ENCODE measurements at places on chromosomes 1 and 21.
A peak's percentile ranks its signal among the peaks of the same experiment; 100 is the strongest.

DNA sequence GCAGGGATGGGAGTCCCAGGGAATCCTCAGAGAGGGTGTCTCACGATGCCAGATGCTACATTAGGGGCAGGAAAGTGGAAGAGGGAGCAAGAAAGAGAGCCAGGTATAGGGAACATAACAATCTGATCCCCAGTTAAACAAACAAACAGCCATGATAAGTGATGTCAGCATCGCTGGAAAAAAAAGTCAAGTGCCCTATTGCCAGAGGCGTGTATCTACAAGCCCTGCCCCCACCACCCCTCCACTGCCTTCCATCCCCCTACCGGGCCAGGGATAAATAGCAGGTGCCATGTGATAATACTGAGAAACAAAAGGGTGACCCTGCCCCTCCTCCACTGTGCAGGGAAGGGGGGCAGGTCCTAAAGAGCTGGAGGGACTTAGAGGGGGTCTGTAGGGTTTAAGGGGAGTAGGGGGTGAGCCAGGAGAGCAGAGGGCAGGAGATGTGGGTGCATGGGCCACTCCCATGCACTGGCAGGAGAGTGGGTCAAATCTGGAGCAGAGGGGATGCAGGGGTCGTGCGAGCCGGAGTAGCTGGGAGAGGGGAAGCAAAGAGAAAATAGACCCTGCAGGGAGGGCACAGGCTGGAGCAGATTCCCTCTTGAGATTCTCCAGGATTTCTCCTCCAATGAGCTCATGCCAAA lies 3.4 kb downstream of the SLC26A9 start:
- DNase-seq, result peak; percentile 95

- peak; percentile 52 for DNase-seq
These were observed 30.5 kb downstream of the KCNC4 start for GRCh38 chr1:110240476-110241210.

DNA sequence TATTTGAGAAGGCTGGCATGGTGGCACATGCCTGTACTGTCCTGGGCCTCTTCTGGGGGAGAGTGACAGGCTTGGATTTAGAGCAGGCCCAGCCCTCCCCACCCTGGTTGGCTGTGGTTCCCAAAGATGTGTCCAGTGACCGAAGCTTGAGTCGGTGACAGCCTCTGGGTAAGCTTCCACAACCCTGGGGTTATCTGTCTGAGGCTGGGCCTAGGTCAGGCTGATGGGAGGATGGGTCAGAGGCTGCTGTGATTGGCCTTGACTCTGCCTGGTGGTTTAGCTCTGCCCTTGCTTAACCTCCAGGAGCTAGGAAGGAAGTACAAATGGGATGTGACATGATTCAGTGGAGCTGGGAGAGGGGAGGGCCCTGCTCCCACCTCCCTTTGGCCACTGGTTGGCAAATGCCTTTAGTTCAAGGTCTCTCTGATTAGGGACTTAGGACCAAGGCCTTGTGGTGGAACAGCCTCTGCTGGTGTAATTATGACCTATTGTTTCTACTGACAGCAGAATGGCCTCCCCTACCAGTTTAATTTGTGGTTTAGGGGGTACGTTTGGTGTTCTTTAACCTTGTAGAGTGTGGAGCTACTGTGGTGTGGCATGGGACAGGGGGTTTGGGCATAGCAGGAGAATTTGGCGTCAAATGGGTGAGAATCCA lies 16.6 kb downstream of the NUDC start:
- no peak for DNase-seq

GRCh38 chr1:213122514-213122929 lies 71.5 kb downstream of the RPS6KC1 start:
- DNase-seq, result peak; percentile 63

DNA sequence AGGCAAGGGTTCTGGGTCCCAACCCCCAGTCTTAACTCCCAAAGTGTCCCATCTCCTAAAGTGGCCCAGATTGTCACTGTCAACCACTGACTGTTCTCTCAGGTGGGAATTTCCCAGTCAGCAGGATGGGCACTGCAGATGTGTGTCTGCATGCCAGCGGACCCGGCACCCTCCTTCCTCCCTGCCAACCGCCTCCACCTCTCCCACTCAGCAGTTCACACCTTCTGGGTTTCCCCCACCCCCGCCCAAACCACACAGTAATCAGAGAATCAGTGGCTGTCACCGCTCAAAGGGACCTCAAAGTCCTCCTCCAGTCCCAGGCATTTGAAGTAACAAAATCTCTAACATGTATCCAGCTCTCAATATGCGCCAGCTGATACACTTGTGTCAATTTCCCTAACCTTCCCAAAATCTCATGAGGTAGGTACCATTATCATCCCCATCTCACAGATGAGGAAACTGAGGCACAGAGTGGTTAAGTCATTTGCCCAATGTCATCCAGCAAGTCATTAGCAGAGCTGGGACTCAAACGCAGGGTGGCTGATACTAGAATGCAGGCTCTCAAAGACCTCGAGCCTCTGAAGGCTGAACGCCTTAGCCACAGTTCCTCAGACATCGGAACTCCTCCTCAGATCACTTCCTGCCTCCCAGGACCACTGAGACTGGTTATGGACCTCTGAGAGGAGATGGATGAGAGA lies 4.8 kb downstream of the RUNX3 start:
- no peak for DNase-seq

GRCh38 chr1:202316186-202316585 lies 25.6 kb downstream of the UBE2T start:
- DNase-seq, result no peak

- no peak for DNase-seq
These were observed 1239.3 kb downstream of the MRPL39 start for GRCh38 chr21:24367936-24368335.

DNA sequence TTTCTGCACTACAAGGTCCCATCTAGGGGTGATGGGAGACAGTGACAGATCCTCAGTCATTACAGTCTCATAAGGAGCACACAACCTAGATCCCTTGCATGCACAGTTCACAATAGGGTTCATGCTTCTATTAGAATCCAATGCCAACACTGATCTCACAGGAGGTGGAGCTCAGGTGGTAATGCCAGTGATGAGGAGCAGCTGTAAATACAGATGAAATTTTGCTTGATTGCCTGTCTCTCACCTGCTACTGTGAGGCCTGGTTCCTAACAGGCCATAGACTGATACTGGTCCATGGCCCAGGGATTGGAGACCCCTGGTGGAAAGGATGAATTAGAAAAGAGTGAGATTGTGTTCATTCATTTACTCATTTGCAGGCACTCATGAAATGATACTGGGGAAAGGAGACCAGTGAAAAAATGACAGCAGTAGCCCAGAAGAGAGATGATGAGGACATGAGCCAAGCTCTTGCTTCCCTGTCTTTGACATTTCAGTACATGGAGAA lies 251.6 kb upstream of the DUSP10 start:
- no peak for DNase-seq

DNA sequence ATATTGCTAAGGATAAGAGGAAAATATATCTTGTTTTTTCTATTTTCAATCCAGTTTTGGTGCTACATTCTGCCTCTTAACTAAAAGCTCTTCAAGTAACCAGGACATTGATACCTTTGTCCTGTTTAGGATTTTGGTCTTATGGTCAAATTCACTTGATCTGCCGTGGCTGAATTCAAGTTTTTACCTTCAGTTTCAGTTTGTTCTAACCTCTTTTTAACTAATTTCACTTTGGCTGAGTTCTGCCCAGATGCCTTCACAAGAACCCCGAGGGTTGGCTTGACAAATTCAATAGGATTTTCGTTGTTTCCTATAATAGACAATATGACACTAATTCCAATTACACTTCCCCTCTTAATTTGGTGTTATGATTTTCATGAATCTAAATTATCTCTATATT lies 84.5 kb upstream of the C1orf21 start:
- no peak for DNase-seq

DNA sequence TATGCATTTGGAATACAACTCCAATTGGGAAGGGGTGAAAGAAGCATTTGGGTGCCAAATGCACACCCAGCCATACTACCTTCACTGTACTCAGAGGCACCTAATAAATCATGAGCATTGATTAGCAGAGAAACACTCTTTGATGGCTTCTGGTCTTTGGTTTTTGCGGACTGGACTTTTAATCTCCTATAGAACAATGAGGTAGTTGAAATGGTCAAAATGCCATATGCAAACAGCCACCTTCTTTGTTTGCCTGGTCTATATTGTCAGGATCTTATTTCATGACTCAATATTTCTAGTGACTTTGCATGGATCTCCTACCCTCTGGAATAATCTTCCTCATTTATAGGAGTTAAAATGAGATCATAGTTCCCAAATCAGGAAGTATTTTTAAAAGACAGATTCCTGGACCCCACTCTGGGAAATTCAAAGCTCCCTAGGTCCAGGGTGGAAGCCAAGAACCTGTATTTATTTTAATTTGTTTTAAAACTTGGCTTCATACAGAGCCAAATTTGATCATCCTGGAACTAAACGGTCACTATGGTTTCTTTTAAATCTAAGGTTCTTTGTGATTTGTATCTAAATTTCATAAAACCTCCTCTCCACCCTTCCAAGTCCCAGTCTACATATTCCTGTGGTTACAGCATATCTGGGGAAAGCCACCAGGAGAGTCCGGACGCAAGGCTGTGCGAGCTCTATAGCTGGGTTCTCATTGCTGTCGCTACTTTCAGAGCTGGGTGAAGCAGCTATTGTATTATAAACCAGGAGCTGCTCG lies 8.7 kb downstream of the FAM3B start:
- no peak for DNase-seq

GRCh38 chr1:8155528-8156186 lies 129.5 kb upstream of the ERRFI1 start:
- DNase-seq, result no peak

DNA sequence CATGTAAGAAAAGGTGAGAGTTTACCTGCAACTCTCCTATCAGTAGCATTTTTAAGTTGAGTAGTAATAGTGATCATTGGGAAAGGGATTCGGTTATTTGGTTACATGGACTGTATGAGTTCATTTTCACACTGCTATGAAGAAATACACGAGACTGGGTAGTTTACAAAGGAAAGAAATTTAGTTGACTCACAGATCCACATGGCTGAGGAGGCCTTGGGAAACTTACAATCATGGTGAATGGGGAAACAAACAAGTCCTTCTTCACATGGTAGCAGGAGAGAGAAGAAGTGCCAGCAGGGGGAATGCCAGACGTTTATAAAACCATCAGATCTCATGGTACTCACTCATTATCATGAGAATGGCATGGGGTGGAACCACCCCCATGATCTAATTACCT lies 59.3 kb upstream of the FBXO28 start:
- DNase-seq, result no peak
